ENCODE measurements at places on chromosomes 2 and 18.
A peak's percentile ranks its signal among the peaks of the same experiment; 100 is the strongest.

- no peak for DNase-seq
Observed at GRCh38 chr2:50606860-50607259, 425.1 kb downstream of the NRXN1 start.

DNA sequence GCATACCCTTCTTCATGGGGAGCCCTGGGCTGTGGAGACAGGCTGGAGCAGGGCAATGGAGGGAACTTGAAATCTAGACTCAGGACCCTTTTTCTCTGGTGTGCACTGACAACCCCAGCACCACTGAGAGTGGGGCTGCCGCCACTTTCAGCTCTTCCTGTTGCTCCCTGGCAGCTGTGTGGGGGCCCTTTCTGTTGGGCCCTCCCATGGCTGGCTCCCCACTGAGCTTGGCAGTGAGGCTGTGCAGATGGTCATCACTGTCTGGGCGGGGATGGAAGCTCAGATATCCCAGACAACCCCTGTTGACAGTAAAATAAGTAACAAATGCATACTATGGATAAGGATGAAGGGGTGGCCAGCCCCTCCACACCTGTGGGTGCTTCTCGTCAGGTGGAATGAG is 6.7 kb downstream of the MYO7B start:
- DNase-seq, result no peak

- DNase-seq, result no peak
Observed at GRCh38 chr18:63106727-63107126, 212.8 kb downstream of the BCL2 start.

DNA sequence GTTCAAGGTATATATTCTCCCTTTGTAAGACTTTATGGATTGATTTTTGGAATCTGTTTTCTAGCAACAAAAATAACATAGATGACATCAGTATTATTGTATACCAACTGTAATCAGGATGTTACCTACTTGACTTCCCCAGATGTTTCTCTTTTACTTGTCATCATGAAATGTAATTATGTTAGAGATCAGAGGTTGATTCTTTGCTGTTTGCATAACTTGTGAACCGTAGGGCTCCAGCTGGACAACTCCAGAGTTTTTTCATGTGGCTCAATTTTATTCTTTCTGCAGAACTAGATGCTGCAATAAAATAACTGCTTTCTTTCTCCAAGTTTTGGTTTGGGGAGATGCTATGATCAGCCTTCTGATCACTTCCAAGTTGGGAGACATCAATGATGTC is 58.1 kb downstream of the SPOPL start:
- no peak for DNase-seq

GRCh38 chr2:105439141-105439540 is 40.3 kb upstream of the FHL2 start:
- no peak for DNase-seq

GRCh38 chr2:117961201-117961600 is 52.7 kb downstream of the CCDC93 start:
- DNase-seq, result no peak

GRCh38 chr2:36406296-36406695 is 50.7 kb downstream of the CRIM1 start:
- DNase-seq, result no peak

GRCh38 chr18:23062011-23062410 is 73.3 kb upstream of the CABLES1 start:
- no peak for DNase-seq

- DNase-seq, result peak; percentile 74
Observed at GRCh38 chr2:64750001-64750816, 96.5 kb upstream of the SERTAD2 start.

- no peak for DNase-seq
Observed at GRCh38 chr2:204255071-204255470, 290.2 kb upstream of the PARD3B start.

- DNase-seq, result no peak
Observed at GRCh38 chr2:191014653-191015020, 666 bp upstream of the STAT1 start.

DNA sequence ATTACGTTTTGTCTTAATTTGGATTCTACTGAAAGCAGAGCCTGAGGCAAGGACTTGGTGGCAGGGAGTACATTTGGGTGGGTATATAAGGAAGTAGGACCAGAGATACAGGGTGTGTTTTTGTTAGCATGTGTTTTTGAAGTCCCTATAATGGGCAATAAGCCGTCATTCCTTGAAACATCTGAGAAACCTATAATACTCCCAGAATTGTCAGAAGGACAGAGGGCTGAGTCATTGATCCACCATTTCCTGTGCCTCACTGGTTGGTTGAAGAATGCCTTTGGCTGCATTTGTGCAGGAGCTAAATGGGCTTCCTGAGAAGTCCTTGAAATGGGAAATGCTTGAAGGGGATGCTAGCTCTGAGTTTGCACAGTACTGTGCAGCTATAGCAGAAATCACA is 281.8 kb upstream of the ZEB2 start:
- no peak for DNase-seq

DNA sequence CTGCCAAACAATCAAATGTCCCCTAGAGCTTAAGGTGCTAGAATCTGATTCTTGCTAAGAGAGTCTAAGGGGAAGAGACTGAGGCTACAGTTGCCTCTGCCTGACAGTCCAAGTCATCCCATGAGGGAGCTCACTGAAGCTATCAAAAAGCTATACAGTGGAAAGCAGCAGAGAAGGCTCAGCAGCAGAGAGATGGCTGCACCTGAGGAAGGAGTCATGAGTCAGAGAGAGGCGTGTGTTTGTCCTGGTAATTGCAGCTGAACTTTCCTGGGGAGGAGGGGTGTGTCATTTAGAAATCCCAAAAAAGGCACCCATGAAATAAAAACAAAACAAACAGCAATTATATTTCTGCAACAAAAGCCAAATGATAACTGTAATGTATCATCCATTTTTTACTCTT is 305.2 kb upstream of the UBE2E3 start:
- DNase-seq, result no peak

DNA sequence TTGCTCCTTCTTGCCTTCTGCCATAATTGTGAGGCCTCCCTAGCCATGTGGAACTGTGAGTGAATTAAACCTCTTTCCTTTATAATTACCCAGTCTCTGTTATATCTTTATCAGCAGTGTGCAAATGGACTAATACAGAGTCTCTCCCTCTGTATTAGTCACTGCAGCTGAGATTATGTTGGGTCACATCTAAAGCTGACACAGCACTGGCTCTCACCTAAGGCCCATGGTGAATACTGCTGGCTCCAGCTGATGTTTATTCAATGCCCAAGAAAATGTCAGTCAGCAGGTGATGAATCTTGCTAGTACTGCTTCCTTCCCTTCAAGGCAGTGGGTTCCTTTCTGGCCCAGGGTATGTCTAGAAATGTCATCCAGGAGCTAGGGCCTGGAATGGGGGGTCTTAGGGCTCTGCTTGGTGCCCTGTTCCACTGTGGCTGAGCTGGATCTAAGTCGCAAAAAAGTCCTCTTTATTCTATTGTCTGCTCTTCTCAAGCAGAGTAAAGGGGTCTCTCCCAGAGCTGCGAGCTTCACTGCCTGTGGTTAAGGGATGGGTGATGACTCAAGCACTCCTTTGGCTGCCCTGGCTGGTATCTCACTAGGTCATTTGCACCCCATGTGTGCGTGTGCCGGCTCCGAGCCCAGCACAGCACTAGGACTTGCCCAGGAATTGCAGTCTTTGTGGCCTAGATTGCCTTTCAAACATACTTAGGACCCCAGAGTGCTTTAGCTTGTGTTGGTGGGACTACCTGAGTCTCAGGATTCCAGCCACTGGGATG is 29.9 kb downstream of the PPP1R1C start:
- DNase-seq, result no peak

DNA sequence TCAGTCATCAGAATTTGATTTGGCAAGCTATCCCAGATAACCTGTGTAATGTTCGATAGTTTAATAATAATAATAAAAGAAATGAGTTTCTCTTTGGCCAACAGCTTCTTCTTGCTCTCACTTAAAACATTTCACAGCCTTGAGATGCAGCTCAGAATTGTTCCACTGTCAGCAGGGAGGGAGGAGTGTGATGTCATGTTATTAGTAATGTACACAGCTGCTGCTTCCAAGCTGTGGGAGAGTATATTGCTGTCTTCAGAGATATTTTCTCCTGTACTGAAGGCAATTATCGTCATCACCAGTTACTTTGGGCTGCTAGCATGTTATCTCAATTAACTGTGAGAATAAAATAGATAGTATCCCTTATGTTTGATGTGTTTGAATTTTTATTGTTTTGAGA is 146.9 kb upstream of the MAP3K20 start:
- DNase-seq, result no peak

DNA sequence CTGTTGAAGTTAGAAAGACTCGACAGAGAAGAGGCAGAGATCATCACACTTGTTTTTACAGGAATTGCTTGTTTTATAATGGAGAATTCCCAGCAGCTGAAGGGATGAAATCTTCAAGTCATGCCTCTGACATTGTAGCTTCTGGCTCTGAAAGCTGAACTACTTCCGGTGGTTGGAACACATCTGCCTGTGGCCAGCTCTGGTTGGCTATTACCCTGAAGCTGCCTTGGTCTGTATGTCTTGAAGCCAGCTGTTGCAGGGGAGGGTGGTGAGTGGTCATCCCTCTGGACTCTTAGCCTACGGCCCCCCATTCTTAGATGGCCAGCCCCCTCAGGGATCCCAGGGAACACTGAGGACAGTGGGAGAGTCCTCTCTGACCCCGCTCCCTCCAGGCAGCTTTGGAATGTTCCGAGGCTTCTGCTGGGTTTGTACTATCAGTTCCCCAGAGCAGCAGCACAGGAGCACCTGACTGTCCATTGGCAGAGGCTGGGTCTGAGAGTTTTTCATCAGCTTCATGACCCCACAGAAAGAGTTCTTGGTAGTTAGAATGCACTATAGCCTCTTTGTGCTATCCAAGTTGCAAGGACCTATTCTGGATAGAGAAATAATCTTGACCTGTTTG is 87.4 kb upstream of the CAPN13 start:
- no peak for DNase-seq

GRCh38 chr2:212752730-212753351 is 214.2 kb upstream of the ERBB4 start:
- DNase-seq, result no peak
